ENCODE measurements at places on chromosomes 4 and X.

DNA sequence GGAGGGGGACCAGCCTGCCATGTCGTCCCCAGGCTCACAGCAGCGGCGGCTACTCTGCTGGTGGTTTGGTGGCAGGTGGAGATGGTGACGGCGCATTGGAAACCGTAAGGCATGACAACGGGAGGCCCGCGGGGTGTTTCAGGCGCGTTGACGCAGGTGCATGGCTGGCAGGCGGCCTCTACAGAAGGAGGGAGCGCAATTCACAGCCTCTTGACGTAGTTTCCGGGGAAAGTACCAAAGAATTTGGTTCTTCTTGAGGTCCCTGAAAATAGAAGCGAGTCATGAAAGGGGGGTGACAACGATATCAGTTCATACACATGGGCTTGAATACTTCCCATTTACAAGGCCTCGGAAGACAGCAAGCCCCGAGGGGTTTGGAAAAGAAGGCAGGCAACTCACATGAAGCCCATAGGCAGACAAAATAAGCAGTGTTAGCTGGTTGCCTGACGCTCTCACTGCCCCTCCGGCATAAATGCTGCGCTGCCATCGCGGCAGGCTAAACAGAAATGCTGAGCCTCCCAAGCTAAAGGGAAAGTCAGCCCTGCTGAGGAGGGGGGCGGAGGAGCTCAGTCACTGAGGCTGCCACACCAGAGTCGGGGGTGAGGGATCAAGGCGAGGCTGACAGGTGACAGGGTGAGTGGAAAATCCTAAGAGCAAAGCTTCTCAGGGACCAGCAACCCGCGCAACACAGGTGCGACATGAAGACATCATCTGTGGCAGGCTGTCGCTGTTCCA is 52.3 kb upstream of the PDLIM3 start:
- DNase-seq = peak; percentile 38

DNA sequence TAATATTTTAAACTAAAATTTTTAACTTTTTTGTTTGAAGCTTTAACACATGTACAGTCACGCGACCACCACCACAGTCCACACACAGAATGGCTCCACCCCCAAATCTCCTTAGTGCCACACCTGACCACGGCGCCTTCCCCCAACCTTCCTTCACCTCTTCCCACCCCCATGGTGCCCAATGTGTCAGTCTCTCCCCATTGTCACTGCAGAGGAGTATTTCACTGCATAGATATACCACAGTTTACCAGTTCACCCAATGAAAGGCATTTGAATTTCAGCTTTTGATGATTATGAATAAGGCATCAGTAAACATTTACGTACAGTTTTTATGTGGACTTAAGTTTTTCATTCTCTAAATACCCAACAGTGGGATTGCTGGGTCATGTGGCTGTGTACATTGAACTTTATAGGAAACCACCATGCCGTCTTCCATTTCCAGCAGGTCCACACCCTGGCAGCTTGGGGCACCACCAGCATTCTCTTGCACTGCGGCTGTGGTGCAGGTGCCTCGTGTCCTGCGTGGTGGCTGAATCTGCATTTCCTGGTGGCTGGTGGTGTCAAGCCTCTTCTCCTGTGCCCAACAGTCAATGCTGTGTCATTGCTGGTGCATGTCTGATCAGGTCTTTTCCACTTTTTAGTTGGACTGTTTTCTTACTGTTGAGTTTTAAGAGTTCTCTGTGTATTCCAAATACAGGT is 49.0 kb downstream of the CPLX1 start:
- DNase-seq = no peak

DNA sequence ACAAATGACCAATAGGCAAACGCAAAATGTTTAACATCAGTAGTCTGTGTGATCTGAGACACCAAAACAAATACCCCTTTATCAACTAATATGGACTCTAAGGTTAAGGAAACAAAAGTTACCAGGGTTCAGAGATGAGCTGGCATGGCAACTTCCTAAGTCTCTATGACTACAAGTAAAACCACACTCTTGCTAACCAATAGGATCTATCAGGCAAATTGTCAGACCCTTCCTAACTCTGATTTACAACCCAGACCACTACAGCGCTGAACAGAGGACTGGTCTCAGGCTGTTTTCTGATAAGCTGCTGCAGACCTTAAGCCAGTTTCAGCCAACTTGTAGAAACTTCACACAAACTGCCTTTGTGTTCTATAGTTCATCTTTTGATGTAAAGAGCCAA is 608.0 kb downstream of the TLL1 start:
- no peak for DNase-seq

GRCh38 chr4:55397520-55398321 is 2.0 kb downstream of the TMEM165 start:
- no peak for DNase-seq

DNA sequence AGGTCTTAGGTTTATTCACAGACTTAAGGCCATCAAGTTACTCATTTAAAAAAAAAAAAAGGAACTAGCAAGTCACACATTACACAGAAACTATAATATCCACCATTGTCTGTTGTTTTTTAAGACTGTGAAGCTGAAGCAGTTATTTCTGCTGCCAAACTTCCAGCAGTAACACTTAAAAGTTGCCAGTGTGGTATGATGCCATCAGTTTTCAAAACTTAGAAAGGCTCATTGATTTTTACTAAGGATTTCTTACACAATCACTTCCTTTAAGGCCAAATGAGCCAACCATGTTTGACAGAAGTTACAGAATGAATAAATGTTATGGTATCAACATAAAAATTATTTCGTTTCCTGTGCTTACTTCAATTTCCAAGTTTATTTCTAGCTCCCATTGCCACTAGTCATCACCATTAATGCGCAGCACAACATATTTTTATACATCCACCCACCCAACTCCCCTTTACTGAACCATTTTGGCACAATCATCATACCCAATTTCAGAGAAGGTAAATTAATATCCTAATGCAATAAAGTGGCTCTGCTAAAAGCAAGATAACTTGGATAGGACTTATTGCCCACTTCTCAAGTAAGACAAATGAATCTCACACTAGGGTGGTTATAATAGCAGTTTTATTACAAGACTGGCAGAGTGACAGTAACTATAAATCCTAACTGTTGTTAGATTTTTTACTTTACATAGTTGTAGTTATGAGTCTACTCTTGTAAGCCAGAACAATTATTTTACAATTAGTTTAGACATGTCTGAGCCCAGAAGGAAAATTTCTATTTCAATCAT is 13.1 kb downstream of the PDGFC start:
- no peak for DNase-seq

DNA sequence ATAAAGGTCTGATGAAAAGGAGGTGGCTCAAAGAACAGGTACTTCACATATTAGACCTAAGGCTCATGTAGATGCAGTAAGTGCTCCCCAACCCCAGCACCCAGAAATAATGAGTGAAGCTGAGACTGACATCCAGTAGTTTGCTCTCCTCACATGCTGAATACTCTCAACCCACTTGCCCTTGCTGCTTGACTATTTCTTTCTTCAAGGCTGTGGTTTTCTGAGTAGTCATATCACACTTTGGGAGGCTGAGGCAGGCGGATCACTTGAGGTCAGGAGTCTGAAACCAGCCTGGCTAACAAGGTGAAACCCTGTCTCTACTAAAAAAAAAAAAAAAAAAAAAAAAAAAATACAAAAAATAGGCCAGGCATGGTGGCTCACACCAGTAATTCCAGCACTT is 51.5 kb upstream of the PRPS1 start:
- no peak for DNase-seq

DNA sequence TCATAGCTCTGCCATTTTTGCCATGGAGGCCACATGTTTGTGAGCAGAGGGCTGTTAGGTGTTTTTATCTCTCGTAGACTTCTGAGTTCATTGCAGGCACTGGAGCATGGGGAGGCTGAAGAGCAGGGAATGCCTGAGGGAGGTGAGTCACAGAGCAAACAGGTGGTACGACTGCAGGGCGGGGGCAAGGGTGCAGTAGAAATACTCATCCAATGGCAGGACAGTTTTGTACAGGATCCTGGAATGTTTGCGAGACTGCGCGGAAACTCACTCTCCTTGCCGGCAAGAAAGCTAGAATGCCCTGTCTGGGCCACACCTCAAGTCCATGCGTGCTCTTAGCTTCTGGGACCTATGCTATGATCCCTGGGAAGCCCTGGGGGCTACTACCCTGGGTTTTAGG is 20.0 kb upstream of the VCX2 start:
- DNase-seq = no peak

GRCh38 chr4:8727546-8728510 is 135.3 kb downstream of the CPZ start:
- DNase-seq = no peak

DNA sequence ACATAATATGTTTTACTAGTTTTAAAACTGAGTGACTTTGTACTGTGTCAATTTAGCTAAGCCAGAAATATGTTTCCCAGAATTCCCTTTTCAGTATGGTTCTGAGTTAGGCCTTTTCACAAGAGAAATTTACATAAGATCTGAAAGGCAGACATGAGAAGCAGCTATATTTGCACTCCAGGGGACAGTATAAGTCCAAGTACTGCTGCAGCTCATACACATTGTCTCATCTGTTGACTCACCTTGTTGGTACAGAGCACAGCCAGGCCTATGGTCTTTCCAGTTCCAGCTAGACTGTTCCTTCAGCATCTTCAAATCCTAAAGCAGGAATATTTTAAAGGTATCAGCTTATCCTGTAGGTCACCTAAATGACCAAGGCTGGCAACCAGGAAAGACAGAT is 53.5 kb downstream of the BMP3 start:
- DNase-seq = no peak

GRCh38 chr4:41598580-41598979 is 60.6 kb downstream of the LIMCH1 start:
- DNase-seq = no peak

- DNase-seq = no peak
Observed at GRCh38 chr4:15469402-15470127, at the start of gene CC2D2A. Gene CC2D2A, plus strand, starts transcription at chr4:15469882. Its CDS starts 6,051 bp downstream, at chr4:15475933.

DNA sequence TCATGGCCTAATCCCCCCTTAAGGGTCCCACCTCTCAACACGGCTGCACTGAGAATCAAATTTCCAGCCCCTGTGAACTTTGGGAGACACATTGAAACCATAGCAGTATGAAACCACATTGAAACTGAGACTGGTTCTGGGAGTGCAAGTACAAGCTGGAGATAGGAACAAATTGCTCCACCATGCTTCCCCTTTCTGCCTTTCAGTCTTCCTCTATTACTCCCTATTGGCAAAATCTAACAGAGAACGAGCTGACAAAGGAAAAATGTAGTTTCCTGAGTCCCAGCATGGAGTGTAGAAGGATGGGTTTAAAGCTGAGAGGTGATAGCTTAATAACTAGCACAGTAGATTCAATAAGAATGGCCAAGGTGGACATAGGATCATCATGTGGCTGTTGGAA is 161.7 kb upstream of the RPL34 start:
- no peak for DNase-seq

GRCh38 chr4:112031712-112032328 is 113.4 kb upstream of the FAM241A start:
- DNase-seq = no peak

DNA sequence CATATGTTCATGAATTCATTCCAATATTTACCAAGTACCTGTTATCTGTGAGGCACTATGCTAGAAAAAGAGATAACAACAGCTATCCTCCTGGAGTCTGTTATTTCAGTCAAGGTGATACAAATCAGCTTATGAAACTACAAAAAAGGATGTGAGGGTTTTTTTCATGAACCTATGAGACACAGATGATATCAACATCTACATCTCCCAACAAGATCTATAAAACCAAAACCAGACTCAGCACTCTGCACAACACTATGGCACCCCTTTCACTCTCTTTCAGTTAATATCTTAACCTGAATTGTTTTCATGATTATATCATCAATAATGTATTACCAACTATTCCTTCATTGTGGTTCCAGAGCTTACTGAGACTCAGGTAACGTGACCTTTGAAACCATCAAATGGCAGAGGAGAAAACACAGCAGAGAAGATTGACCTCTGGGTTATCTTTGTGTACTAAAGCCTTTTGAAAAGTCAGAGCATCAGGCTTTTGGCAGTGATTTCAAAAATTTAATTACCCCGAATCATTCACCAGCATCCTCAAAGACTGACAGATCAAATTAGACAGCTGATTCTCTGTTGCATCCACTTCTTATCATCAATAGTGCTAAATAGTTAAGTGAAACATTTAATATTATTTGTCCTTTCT is 244.6 kb upstream of the FTHL17 start:
- no peak for DNase-seq

DNA sequence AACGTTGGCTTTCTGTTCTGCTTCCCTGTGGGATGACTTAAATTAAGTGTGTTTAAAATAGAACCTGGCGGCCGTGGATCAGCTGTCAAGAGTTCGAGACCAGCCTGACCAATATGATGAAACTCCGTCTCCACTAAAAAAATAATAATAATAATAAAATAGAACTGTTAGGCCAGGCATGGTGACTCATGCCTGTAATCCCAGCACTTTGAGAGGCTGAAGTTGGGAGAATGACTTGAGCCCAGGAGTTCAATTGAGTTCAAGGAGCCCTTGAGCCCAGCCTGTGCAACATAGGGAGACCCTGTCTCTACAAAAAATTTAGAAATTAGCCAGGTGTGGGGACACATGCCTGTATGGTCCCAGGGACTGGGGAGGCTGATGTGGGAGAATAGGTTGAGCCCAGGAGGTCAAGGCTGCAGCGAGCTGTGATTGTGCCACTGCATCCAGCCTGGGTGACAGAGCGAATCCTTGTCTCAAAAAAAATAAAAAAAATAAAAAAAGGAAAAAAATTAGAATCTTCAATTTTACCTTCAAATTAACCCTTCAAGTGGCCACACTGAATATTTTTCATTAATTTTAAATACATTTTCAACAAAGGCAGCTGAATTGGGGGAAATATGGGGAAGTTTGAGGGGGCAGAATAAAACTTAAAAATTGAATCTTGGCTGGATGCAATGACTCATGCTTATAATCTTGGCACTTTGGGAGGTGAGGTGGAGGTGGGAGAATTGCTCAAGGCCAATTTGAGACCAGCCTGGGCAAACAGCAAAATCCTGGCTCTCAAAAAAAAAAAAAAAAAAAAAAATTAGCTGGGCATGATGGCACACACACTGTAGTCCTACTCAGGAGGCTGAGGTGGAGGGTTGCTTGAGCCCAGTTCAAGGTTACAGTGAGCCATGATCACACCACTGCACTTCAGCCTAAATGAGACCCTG is 31.8 kb upstream of the HSD17B13 start:
- no peak for DNase-seq

DNA sequence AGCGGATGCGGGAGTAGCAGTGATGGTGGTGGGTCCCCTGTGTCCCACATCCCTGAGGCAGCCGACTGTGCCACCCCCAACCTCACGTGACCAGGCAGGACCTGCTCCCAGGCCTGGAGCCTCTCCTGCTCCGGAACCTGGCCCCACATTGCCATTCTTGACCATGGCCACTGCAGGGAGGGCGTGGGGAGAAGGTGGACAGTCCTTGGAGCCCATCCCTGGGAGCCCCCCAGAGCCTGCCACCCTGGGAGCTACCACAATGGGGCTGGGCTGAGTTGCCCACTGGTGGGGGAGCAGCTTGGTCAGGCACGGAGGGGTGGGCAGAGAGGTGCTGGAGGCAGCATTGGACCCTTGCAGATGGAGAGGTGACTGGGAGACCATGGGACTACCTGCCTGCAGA is 36.8 kb downstream of the TMPRSS11A start:
- no peak for DNase-seq
